DMS153 (cell line): ENCODE measurements at places on chromosomes 16 and 17.

DNA sequence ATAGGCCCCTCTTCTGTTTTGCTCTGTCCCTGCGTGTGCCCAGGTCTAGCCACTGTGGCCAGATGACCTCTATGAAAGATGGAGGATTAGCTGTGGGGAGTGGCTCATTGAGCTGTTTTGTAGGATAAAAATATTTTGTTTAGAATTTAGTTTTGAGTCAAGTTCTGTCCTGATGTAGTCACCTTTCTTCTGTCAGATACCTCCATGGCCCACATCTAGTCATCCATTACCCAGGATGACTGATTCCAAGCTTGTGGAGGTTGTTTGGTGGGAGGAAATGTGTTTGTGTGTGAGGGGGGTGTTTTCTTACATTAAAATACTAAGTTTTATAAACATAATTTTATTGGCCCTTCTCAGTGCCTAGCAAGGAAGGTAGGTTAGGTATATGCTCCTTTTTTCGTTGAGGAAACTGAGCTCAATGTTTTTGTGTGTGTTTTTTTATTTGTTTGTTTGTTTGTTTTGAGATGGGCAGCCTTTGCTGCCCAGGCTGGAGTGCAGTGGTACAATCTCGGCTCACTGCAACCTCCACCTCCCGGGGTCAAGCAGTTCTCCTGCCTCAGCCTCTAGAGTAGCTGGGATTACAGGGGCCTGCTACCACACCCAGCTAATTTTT lies 16.3 kb downstream of the SNX11 start:
- DNase-seq: no peak

GRCh38 chr17:73841431-73842060 lies 197.3 kb upstream of the SDK2 start:
- peak; percentile 34 for DNase-seq

DNA sequence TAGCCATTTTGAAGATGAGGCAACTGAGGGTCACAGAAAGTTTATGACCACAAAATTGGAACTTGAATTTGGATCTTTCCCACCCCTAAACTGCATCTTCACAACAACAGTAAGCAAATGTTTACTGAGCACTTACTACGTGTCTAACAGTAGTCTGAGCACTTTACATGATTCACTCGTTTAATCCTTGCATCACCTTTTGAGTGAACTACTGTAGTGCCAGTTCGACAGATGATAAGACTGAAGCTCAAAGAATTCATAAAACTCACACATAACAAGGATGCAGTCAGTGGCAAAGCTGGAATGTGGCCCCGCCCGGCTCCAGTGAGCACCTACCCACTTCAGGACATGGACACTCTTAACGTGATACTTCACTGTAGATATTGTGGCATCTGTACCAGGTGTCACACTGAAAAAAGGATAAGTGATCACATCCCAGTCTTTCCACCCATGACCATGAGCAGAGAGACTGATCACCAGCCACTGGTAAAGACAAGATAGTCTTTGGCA lies 36.0 kb upstream of the HLF start:
- DNase-seq: no peak

- no peak for DNase-seq
These were observed 613 bp downstream of the B9D1 start for GRCh38 chr17:19361944-19362276.

DNA sequence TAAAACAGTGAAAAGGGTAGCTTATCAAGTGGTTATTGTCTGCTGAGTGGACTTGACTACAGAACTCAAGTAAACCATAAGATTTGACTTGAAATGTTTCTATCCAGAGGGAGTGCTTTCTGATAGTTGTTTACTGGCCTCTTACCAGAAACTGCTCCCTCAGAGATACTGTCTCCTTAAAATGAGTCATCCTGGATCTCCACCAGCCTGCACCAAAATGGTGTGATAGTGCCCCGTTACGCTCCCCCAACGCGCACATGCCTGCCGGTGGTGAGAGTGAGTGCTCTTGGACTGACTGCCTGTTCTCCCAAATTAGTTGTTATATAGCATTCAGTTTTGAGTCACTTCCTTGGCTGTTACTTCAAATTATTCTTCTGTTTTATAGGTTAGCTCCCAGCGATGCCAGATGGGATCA lies 22.9 kb downstream of the PRCD start:
- DNase-seq: no peak
